A673 (cell line): ENCODE measurements at places on chromosomes 3 and 15. TPM values are rescaled to one million over a fixed set of nuclear protein-coding genes. Genes with fewer than 3 reads are reported as not detected.

The ALPK3 gene
- 0.67 and 0.70 TPM in 2 replicates for total RNA-seq

The TUSC7 gene
- not detected in 2 replicates for total RNA-seq

The ATP13A4 gene
- total RNA-seq: not detected in 2 replicates

The DLL4 gene
- total RNA-seq: 0.11 and 0.15 TPM in 2 replicates

The MOBP gene
- 0.19 and 0.22 TPM in 2 replicates for total RNA-seq

The IGSF10 gene
- 10.5 and 13.6 TPM in 2 replicates for total RNA-seq

The CPB1 gene
- not detected in 2 replicates for total RNA-seq

The NR2F2 gene
- 106 and 138 TPM in 2 replicates for total RNA-seq

The WDR76 gene
- total RNA-seq: 61.3 and 65.2 TPM in 2 replicates

The STRA6 gene
- total RNA-seq: 0.84 and 1.5 TPM in 2 replicates

The C3orf22 gene
- not detected in 2 replicates for total RNA-seq

The LMAN1L gene
- total RNA-seq: 0.80 TPM in 1 of 2 replicates, not detected in the other

The RAF1 gene
- 127 and 130 TPM in 2 replicates for total RNA-seq

The KCNH8 gene
- not detected in 2 replicates for total RNA-seq

The PKM gene
- 1,606 and 1,955 TPM in 2 replicates for total RNA-seq

The NLGN1 gene
- total RNA-seq: 0.39 and 1.4 TPM in 2 replicates

The SEMA6D gene
- total RNA-seq: 10.9 and 11.0 TPM in 2 replicates

DNA sequence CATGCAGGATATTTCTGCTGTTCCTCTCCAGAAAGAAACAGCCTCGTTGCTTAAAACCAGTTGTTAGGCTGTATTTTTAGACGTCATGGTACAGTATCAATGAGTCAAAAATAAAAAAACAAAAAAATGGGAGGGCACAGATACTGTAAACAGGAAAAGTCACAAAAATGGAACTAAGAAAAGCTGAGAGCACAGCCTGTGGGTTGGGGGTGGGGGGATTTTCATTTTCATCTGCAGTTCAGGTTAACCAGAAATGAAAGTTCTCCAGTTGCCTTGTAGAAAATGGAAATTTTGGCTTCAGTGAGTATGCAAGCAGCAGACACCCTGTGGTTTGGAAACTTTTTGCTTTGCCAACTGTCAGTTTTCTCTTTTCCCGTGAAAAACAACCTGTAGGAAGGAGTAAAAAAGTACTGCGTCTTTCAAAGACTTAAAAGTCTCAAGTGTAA lies 59.0 kb downstream of the FRMD4B start:
- no peak for DNase-seq
- no peaks in the 10 kb centered on the region for H3K4me1 ChIP-seq
- H3K4me3 ChIP-seq: no peak overlapping the region
- H3K27ac ChIP-seq: no peak overlapping the region
- no peaks in the 10 kb centered on the region for H3K36me3 ChIP-seq

GRCh38 chr15:74283368-74283767 lies 47.2 kb downstream of the CCDC33 start:
- H3K4me1 ChIP-seq: peaks cover 17% of the 10 kb centered on the region
- DNase-seq: peak; percentile 80
- no peaks in the 10 kb centered on the region for H3K36me3 ChIP-seq

GRCh38 chr3:196184881-196185280 lies 26.3 kb downstream of the ZDHHC19 start:
- H3K4me1 ChIP-seq: no peaks in the 10 kb centered on the region
- H3K27ac ChIP-seq: no peak overlapping the region
- H3K4me3 ChIP-seq: no peak overlapping the region
- no peaks in the 10 kb centered on the region for H3K27me3 ChIP-seq

- no peaks in the 10 kb centered on the region for H3K36me3 ChIP-seq
- H3K4me1 ChIP-seq: peaks cover 16% of the 10 kb centered on the region
- H3K4me3 ChIP-seq: no peak overlapping the region
- H3K27me3 ChIP-seq: no peaks in the 10 kb centered on the region
Observed at GRCh38 chr3:34109021-34109420, 310.6 kb downstream of the PDCD6IP start.

GRCh38 chr3:170997961-170998913 lies 28.3 kb downstream of the SLC2A2 start:
- DNase-seq: no peak
- H3K4me1 ChIP-seq: peaks cover 11% of the 10 kb centered on the region
- H3K27ac ChIP-seq: no peak overlapping the region
- H3K36me3 ChIP-seq: no peaks in the 10 kb centered on the region

GRCh38 chr3:196670339-196670738 lies 30.8 kb downstream of the NRROS start:
- no peak overlapping the region for H3K27ac ChIP-seq
- no peak overlapping the region for H3K4me3 ChIP-seq

DNA sequence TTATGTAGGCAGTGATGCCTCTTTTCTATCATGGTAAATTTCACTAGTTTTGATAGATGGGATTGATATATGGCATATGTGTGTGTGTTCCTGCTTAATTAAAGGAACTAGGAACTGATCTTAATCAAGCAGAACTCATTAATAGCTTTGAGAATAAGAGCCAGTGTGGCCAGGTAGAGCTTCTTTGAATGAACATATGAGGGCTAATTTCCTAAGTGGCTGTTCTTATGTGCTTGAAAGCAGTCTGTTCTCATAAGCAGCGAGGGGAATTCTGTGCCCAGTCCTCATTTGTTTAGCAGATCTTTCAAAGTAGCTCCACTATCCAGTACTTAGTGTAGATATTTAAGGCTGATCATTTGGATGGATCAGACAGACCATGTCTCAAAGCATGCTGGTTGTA lies 164.2 kb downstream of the GABRG3 start:
- no peak overlapping the region for H3K4me3 ChIP-seq
- H3K27ac ChIP-seq: no peak overlapping the region
- DNase-seq: no peak
- no peaks in the 10 kb centered on the region for H3K36me3 ChIP-seq
- no peaks in the 10 kb centered on the region for H3K4me1 ChIP-seq

DNA sequence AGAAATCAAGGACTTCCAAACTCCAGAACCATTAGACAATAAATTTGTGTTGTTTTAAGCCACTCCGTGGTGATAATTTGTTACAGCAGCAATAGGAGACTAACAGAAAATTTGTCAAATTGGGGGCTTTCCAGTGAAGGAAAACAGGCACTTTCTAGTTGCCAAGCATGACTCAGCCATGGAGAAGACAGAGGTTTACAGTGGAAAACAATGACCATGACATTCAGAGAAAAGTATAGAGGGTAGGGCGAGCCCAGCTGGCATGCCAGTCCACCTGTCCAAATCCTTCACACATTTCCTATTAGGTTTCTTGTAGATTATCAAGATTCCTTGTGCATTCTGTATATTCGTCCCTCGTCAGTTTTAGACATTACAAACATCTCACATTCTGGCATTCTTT lies 24.9 kb downstream of the SLCO2A1 start:
- no peak for DNase-seq
- H3K27ac ChIP-seq: no peak overlapping the region
- no peaks in the 10 kb centered on the region for H3K36me3 ChIP-seq
- peaks cover 6% of the 10 kb centered on the region for H3K27me3 ChIP-seq
- no peak overlapping the region for H3K4me3 ChIP-seq

- H3K36me3 ChIP-seq: no peaks in the 10 kb centered on the region
- H3K27me3 ChIP-seq: no peaks in the 10 kb centered on the region
- H3K4me3 ChIP-seq: no peak overlapping the region
- H3K4me1 ChIP-seq: no peaks in the 10 kb centered on the region
- no peak overlapping the region for H3K27ac ChIP-seq
Observed at GRCh38 chr3:164452707-164453106, 625.6 kb downstream of the SI start.

DNA sequence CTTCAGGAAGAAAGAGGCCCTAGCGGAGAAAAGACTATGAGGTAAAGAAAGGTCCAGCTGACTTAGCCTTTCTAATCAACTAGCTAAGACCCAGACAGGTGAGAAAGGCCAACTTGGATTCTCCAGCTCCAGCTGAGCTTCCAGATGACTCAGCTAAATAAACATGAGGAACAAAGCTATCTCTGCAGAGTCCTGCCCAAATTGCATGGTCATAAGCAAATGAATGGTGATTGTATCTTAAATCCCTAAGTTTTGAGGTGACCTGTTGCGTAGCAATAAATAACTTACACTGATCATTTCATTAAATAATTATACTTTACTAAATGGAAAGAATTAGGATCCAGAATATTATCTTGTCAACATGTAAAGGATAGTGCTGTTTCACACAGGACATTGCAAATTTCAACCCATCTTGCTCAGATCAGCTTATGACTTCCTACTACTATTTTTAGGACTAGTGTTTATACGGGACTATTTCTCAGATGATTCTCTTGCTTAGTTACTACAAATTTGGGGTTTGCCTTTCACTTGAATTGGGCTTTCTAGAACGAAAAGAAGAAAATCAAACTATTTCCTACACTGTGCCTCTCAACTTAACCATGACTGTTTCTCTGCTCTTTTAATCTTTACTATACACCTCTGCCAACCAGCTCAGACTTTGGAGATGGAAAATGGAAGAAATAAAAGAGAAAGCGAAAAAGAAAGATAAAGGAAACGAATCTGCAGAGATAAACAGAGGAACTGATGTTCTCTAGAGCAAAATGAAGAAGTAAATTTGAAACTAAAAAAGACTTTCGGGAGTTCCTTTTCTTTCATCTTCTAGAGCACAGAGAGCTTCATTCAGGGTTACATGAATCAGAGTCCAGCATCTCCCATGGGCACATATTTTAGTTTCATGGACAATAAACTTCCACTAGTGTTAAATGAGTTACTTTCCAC lies 6.6 kb upstream of the ADGRG7 start:
- no peak overlapping the region for H3K4me3 ChIP-seq
- no peak for DNase-seq
- H3K36me3 ChIP-seq: no peaks in the 10 kb centered on the region
- H3K4me1 ChIP-seq: peaks cover 31% of the 10 kb centered on the region
- H3K27ac ChIP-seq: peak overlapping the region; percentile 43

DNA sequence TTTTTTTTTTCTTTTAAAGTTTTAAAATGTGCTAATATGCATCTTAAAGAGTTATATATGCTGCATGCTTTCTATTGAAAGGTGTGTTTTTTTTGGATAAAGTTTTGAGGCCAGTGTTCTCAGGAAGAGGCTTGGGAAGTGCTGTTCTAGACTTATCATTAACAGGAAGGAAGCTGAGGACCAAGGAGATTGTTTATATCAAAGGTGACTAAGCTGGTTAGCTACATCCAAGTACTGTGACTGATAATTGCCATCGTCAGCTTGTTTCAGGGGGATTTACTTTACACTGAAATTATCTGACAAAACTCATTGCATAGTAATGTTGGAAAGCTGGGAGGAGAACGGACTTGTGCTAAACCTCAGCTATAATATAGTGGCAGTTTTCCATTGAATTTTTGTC lies 36.3 kb upstream of the UTS2B start:
- peak; percentile 58 for DNase-seq
- H3K27ac ChIP-seq: peak overlapping the region; percentile 1
- no peak overlapping the region for H3K4me3 ChIP-seq
- no peaks in the 10 kb centered on the region for H3K27me3 ChIP-seq
- peaks cover 52% of the 10 kb centered on the region for H3K4me1 ChIP-seq

- H3K4me3 ChIP-seq: no peak overlapping the region
- DNase-seq: no peak
Observed at GRCh38 chr3:16392065-16392464, 121.4 kb downstream of the RFTN1 start.

GRCh38 chr15:40277471-40277870 lies 5.4 kb downstream of the ANKRD63 start:
- no peak overlapping the region for H3K4me3 ChIP-seq
- H3K4me1 ChIP-seq: peaks cover 38% of the 10 kb centered on the region
- no peaks in the 10 kb centered on the region for H3K36me3 ChIP-seq
- no peak for DNase-seq

GRCh38 chr3:13256845-13257244 lies 163.3 kb downstream of the NUP210 start:
- no peak overlapping the region for H3K4me3 ChIP-seq
- H3K27ac ChIP-seq: no peak overlapping the region
- DNase-seq: no peak
- no peaks in the 10 kb centered on the region for H3K36me3 ChIP-seq

GRCh38 chr3:140922634-140923033 lies 19.0 kb upstream of the SLC25A36 start:
- H3K27me3 ChIP-seq: peaks cover 16% of the 10 kb centered on the region
- H3K4me3 ChIP-seq: no peak overlapping the region
- H3K4me1 ChIP-seq: no peaks in the 10 kb centered on the region
- peak; percentile 23 for DNase-seq
- no peak overlapping the region for H3K27ac ChIP-seq

DNA sequence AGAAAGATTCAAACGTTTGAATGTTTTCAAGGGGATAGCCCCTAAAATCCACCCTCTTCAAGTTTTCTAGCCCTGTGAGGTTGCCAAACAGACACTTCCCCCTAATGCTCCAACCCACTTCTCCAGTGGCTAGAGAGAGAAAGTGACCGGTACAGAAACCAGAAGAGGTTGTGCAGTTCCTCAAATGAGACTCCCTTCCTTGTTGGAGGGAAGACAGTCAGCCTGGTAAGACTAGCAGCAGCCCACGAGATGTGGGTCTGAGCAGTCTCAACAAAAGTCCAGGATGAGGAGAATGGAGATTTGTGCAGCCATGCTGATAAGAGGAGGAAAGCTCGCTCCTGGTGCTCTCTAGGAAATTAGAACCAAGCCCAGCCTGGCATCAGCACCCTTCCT lies 222.8 kb upstream of the TPRG1 start:
- peak overlapping the region; percentile 82 for H3K27ac ChIP-seq
- H3K4me1 ChIP-seq: peaks cover 19% of the 10 kb centered on the region
- H3K27me3 ChIP-seq: no peaks in the 10 kb centered on the region
- DNase-seq: no peak
- no peak overlapping the region for H3K4me3 ChIP-seq
- H3K36me3 ChIP-seq: no peaks in the 10 kb centered on the region

DNA sequence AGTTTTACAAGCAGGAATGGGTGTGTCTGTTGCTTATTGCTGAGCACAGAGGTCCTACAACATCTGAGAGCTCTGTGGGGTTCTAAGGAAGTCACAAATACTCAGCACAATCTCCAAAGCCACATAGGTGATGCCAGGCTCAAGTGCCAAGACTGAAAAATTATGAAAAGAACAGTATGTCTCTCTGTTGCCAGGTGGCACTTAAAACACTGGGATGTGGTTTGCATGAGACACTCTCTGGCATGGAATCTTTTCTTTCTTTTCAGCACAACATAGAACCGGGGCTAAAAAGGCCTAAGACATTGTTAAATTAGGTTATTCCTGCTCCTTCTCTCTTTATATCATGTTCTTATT lies 127.3 kb upstream of the PRICKLE2 start:
- DNase-seq: no peak
- no peaks in the 10 kb centered on the region for H3K27me3 ChIP-seq
- H3K4me1 ChIP-seq: no peaks in the 10 kb centered on the region
- H3K36me3 ChIP-seq: no peaks in the 10 kb centered on the region
- no peak overlapping the region for H3K4me3 ChIP-seq

GRCh38 chr3:194231929-194232832 lies 96.2 kb downstream of the HES1 start:
- peak overlapping the region; percentile 21 for H3K27ac ChIP-seq
- H3K36me3 ChIP-seq: no peaks in the 10 kb centered on the region
- DNase-seq: peak; percentile 48
- peaks cover 18% of the 10 kb centered on the region for H3K4me1 ChIP-seq
